Renal cortical epithelial cell (primary cell): ENCODE measurements at places on chromosomes 11 and 22. TPM values are rescaled to one million over a fixed set of nuclear protein-coding genes. Genes with fewer than 3 reads are reported as not detected.

DNA sequence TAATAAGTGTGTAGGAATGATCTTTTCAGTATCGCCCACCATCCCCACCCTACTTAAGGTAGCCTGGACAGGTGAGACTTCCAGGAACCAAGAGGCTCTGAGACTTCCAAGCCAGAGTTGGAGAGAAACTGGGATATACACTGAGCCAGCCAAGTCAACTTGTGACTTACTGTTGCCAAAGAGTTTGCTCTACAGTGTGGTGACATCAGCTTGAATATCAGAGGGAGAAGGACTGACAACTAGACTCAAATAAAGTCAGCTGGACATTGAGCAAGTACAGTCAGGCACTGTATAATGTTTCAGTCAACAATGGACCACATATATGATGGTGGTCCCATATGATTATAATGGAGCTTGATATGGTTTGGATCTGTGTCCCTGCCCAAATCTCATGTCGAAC, 1.2 kb upstream of the MMP10 start:
- DNase-seq = no peak

DNA sequence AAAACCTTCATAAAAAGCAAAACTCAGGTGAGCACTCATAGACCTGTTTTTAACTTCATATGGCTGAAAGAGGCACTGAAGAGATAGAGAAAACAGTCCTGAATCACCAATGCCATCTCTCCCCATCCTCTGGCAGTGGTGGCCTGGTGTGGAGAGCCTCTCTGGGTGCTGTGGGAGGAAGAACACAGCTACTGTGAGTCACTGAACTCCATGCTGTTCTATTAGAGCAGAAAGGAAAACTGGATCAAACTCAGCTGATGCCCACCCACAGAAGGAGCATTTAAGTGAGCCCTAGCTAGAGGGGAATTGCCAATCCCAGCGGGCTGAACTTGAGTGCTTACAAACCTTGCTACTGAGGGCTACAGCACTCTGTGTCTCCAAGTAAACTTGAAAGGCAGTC, 115.3 kb upstream of the SESN3 start:
- no peak for DNase-seq

The PTGDR2 gene
- not detected in 2 replicates for total RNA-seq

DNA sequence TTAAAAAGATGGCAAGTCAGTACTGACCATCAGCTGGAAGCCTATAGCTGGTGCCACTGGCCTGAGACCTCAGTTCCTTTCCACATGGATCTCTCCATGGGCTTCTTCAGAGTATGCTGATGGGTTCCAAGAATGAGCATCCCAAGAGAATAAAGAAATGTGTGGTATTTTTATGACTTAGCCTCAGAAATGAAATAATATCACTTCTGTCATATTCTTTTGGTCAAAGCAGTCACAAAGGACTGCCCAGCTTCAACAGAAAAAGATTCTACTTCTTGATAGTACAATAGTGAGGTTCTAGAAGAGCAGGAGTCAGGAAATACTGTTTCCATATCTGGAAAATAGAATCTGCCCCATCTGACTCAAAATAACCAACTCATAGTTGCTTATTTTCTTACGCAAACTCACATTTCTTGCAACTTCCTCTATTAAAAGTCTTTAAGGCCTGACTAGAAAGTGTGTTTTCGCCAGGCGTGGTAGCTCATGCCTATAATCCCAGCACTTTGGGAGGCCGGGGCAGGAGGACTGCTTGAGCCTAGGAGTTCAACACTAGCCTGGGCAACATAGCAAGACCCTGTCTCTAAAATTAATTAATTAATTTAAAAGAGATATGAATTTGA, 116.9 kb downstream of the SIK3 start:
- no peak for DNase-seq

GRCh38 chr11:36577373-36577772, 9.6 kb downstream of the RAG1 start:
- no peak for DNase-seq

- no peak for DNase-seq
Measured at GRCh38 chr11:46102843-46103242, 18.4 kb downstream of the PHF21A start.

DNA sequence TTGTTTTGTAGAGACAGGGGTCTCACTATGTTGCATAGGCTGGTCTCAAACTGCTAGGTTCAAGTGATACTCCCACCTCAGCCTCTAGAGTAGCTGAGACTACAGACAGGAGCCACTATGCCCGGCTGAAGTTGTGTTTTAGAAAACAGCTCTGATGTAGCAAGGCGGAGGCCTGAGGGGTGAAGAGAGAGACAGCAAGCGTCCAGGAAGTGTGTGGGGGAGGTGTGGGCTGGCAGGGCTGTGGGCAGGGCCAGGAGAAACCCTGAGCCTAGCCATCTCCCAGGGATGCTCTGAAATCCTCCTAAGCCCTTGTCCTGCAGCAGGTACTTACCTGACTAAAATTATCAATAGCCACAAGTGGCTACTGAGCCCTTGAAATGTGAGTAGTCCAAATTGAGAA, 16.1 kb upstream of the RPS3 start:
- no peak for DNase-seq

DNA sequence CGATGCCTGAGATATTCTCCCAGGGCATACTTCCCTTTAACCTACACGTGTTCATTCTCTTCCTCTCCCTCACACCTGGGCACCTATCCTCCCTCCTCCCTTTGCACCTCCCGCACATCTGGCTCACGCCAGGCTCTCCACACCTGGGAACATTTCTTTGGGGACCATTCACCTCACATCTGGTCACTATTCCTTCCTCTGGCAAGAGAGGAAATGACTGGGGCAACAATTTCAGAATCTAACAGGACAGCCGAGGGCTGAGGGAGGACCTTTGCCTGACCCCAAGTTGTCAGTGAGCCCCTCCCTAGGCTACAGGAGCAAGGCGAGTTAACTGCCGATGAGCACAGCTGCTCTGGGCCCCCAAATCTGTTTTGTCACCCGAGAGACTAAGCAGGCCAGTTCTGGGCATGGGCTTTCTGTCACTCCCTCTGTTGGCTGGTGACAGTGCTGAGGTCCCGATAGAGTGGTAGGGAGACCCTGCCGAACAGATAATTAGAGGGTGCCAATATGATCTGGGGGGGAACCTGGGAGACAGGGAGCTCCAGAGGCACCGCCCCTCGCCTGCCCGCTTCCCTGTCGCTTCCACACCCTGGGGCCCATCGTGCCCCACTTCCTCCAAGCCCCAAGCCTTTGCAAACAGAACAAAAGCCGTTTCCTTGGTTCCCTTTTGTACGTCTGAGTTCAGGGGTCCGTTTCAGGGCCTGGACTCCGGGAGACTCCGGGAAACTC, 45.6 kb downstream of the EIF3F start:
- DNase-seq = no peak

- no peak for DNase-seq
Measured at GRCh38 chr11:45486461-45486860, 179.0 kb downstream of the CHST1 start.
